ENCODE measurements at places on chromosomes 12 and 14.
A peak's percentile ranks its signal among the peaks of the same experiment; 100 is the strongest.

DNA sequence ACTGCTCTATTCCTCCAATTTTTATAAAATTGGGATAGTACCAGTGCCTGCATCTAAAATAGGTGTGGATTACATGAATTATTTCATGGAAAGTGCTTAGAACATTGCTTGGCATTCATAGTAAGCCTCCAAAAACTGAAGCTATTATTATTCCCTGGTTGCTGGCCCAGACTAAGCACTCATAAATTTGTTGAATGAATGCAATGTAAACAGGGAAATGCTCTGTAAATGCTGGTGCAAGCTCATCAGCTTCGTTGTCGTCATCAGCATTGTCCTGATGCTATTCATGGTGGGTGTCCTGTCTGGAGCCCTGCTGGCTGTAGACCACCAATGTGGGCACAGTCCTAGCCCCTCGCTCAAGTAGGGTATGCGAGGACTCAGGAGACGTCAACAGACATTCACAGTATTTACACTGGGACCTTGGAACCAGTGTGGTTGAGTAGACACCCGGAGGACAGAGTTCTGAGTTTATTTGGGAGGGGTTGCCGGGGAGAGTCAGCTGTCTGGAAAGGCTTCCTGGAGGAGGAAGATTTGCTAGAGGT is 16.5 kb downstream of the BDKRB2 start:
- DNase-seq = no peak

GRCh38 chr14:51806026-51807023 is 54.1 kb upstream of the GNG2 start:
- DNase-seq = no peak

DNA sequence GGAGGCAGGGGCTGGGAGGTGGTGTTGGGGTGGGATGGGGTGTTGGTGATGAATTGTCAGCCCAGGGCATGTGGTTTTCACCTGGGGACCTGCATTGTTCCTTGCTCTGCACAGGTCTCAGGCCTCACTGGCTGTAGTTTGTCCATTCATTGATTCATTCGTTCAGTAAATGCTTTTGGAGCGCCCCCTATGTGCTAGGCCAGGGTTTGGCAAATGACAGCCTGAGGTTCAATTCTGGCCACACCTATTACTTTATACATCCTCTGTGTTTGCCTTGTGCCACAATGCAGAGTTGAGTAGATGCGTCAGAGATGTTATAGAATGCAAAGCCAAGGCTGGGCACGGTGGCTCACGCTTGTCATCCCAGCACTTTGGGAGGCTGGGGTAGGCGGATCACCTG is 4.7 kb downstream of the ADCK1 start:
- DNase-seq = no peak

- DNase-seq = no peak
Measured at GRCh38 chr14:75425446-75425845, 2.4 kb upstream of the JDP2 start.

DNA sequence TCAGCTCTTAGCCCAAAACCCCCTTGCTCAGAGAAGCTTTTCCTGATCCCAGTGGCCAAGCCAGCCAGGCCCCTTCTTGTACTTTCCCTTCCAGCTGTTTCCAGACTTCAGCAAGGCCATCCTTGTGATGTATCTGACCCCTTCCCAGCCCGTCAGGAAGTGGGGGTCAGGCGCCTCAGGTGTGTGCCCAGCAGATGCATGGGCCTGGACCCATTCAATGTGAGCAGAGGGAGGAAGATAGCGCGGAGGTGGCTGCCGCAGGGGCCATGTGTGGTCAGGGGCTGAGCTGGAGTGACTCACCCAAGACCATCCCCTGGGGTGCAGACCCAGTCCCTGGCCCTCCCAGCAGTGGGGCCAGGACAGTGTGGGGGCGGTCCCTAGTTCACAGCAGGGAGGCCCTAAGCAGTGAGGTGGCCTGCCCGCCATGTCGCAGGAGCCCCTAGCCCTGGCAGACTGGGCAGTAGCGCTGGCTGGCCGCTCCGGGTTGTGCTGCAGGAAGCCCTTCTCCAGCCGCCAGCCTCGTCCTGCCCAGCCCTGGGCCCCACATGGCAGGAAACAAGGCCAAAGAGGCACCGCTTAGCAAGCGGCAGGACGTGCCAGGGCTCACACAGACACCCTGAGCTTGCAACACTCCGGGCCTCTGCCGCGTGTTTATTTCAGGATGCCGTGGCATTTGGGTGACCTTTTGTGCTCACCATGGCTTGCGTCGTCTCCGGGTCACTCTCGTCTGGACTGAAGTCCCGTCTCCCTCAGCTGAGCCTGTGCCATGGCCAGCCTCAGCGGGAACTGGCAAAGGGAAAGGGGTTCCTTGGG is 12.0 kb downstream of the ADSS1 start:
- DNase-seq = no peak

DNA sequence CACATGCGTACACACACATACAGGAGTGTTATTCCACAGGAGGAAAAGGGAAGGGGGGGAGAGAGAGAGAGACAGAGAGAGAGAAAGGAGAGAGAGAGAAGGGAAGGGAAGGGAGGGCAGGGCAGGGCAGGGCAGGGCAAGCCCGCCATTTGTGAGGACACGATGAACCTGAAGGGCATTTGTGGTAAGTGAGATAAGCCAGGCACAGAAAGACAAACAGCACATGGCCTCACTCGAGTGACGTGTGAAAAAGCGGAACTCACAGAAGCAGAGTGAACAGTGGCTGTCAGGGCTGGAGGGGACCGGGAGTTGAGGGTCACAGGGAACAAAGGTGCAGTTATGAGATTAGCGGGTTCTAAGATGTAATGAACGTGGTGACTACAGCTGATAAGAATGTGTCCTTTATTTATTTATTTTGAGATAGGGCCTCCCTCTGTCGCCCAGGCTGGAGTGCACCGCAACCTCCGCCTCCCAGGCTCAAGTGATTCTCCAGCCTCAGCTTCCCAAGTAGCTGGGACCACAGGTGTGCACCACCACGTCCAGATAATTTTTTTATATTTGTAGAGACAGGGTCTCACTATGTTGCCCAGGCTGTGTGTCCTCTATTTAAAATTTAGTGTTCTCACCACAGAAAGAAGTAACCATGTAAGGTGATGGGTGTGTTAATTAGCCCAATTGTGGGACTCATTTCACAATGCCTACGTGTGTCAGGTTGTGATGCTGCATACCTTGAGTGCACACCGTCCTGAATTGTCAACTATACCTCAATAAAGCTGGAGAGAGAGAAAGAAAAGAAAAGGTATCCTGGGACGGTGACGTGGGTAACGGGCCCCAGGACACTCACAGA is 18.7 kb upstream of the FBRSL1 start:
- DNase-seq = no peak

DNA sequence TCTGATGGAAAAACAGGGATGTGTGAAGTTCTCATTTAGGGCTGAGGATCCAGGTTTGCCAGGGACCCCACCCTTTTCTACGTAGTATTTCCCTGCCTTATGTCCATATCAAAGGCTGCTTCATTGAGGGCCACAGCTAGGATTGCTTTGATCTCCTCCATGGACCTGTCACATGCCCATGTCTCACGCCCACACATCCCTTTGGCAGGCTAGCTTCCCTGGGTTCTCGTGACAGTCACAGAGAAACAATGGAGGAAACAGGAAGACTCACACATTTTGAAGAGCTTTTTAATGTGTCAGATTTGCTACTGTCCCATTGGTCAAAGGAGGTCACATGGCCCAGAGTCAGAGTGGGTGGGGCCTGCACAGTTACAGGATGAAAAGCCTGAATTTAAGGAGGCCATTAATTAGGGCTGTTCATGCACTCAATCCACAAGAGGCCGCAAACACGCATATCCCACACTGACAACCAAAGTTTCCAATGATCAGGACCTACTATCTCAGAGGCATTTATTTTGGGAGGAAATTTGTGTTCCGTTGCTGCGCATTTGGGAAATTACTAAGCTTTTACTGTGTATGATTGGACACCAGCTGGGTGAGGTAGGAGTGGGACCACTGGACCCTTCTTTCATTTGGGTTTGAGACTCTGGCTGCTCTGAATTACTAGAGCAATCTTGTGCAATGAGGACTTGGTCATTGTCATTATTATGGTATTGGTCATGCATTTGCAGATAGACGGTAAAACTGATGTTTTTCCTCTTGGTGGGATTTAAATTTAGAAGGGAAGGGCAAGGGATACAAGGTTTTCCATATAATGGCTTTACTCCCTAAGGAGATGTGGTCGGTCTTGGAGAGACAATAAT is 266.2 kb downstream of the KTN1 start:
- DNase-seq = no peak

DNA sequence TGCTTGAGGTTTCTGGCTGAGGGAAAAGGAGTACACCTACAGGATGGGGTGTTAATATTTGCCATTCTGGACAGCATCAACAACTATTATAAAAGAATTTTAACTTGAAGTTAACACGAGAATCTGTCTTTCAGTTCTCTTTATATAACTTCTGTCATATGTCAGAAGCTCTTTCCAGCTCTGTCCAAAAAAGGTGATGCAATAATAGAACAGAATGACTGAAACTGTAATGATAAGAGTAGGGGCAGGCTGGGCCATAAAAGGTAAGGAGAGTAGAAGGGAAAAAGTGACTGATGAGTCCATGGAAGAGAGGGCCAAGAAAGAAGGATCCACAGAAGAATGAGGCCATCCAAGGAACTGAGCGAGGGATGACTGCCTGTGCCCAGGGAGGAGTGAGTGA is 966.7 kb upstream of the FBXO33 start:
- no peak for DNase-seq

GRCh38 chr12:94832780-94833681 is 170.5 kb downstream of the NDUFA12 start:
- no peak for DNase-seq

DNA sequence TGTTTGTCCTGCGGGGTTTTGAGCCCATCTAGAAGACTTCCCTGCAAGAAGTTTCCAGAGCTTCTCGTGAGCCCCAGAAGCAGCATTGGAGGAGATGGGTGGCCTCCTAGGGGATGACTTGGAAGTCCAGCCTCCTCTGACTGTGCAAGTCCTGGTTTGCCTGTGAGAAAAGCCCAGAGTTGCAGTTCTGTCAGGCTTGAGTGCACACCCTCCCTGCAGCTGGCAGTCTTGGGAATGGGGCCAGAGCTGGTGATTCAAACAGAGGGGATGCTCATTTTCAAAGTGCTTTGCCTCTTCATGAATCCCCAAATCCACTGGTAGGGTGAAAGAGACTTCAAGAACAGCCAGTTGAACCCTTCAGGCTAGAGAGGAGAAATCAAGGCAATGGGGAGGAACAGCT is 3.9 kb upstream of the PPP1R1A start:
- no peak for DNase-seq

- no peak for DNase-seq
Measured at GRCh38 chr12:78651755-78652154, 212.8 kb upstream of the SYT1 start.

DNA sequence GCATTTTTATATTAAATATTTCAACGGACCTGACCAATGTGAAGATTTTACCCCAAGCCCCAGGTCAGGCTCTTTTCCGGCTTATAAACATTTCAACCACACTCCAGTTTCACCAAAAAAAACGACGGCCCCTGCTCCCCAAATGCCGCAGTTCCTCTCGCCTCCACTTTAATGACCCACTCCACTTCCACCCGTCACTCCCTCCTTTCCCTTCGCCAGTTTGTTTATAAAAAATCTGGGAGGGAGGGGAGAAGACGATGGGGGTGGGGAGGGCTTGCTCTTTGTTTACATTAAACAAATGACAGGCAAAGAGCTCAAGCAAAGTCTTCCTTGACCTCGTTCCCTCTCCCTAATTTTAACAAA is 5.4 kb downstream of the SIX6 start:
- no peak for DNase-seq

DNA sequence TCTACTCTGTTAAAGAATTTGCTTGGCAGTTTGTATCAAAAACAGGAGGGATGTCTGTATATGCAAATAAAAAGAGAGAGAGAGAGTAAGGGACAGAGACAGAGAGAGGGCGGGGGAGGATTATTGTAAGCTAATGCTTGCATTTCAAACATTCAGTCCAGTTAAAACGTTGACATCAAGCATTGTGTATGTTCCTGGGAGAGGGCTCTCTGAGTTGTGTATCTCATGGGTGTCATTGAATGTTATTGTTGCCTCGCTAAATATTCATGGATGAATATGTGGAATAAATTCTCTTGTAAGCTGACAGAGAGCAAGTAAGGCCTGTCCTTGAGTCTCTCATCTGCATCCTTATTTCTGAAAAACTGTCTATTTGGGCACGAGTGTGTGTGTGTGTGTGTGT is 78.8 kb upstream of the VRK1 start:
- no peak for DNase-seq

DNA sequence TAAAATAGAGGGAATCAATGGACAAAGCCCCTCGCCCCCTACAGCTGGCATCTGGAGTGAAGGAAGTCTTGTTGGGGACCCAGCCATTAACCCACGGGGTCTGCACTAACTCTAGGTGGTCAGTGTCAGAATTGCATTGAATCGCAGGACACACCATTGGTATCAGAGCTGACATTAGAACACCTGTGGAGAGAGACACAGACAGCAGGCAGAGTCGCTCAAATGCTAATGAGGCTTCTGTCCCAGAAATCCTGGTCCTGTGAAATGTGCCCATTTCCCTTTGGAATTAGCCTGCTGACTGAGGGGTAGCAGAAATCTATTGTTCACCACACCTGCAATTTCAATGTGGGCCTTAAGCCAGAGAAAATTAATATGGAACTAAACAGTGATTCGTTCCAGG is 33.0 kb downstream of the TMEM132D start:
- no peak for DNase-seq

DNA sequence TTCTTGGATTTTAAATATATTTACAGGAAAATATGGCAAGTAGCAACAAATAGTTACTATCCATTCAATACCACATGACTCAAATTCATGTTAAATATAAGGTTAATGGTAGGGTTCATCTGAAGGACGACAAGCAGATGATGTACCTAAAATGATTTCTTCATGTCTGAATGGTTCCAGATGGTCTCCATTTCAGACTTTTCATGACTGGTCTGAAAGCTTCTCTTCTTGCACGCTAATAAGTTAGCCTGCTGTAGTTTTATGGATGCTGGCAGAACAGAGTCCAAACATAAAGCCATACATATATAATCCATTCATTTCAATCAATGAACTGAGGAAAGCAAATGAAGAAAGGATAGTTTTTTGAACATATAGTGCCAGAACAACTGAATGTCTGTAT is 257.0 kb upstream of the MGAT4C start:
- no peak for DNase-seq

DNA sequence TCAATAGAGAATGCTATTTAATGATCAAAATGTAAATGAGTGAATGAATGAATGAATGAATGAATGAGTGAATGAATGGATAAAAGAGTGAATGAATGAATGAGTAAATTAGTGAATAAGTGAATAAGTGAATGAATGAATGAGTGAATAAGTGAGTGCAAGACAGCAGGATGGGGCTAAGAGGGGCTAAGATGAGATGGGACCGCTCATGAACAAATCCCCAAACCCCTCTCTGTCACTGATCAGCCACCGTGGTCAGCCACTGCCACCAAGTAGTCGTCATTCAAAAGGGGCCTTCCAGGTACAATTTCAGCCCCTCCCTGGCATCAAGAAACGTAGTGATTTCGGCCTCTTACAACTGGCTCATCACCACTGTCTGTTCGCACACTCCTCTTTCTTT is 79.2 kb downstream of the BCL11B start:
- no peak for DNase-seq

GRCh38 chr12:111434680-111435338 is 29.1 kb downstream of the SH2B3 start:
- DNase-seq = peak; percentile 77
